ENCODE measurements at places on chromosomes 11 and 22. TPM values are rescaled to one million over a fixed set of nuclear protein-coding genes. Genes with fewer than 3 reads are reported as not detected.

APOL3 gene
- 29.0 TPM for total RNA-seq

OR51E2 gene
- not detected for total RNA-seq

MPPED2 gene
- not detected for total RNA-seq

KRTAP5-10 gene
- not detected for total RNA-seq

CAPN5 gene
- 17.3 TPM for total RNA-seq

APOBEC3G gene
- 10.4 TPM for total RNA-seq

APLP2 gene
- total RNA-seq: 323 TPM

TMEM121B gene
- total RNA-seq: 0.20 TPM

SLC16A8 gene
- total RNA-seq: not detected

PHLDA2 gene
- total RNA-seq: 13.3 TPM

CTNND1 gene
- total RNA-seq: 81.6 TPM

GNAZ gene
- 3.1 TPM for total RNA-seq

HPX gene
- 0.98 TPM for total RNA-seq

APOA4 gene
- not detected for total RNA-seq

TRIM22 gene
- total RNA-seq: 49.7 TPM

TECTA gene
- total RNA-seq: 0.73 TPM

LRRC74B gene
- total RNA-seq: not detected

GTSE1 gene
- 8.8 TPM for total RNA-seq

CD248 gene
- total RNA-seq: 135 TPM

OR52I1 gene
- not detected for total RNA-seq

TMEM41B gene
- total RNA-seq: 37.1 TPM

UPK3A gene
- total RNA-seq: not detected

MRPL16 gene
- 40.9 TPM for total RNA-seq

GGTLC2 gene
- total RNA-seq: not detected

FAT3 gene
- total RNA-seq: 0.20 TPM

CNTF gene
- total RNA-seq: 2.9 TPM

TRMT112 gene
- 175 TPM for total RNA-seq

CSF2RB gene
- not detected for total RNA-seq

XKR3 gene
- total RNA-seq: not detected

RGL4 gene
- not detected for total RNA-seq

OR51Q1 gene
- not detected for total RNA-seq

GLYAT gene
- total RNA-seq: not detected

ADORA2A gene
- total RNA-seq: 4.1 TPM

DGCR6 gene
- 0.59 TPM for total RNA-seq

SART1 gene
- total RNA-seq: 34.2 TPM

DMC1 gene
- 12.1 TPM for total RNA-seq

POTEH gene
- not detected for total RNA-seq

TMPRSS6 gene
- not detected for total RNA-seq

CRYAB gene
- total RNA-seq: 6.5 TPM

CRACR2B gene
- total RNA-seq: 0.37 TPM

TYR gene
- total RNA-seq: not detected

PNPLA5 gene
- not detected for total RNA-seq

NLRP6 gene
- total RNA-seq: under 0.01 TPM

APOL4 gene
- 1.8 TPM for total RNA-seq

HSCB gene
- total RNA-seq: 16.5 TPM

SCARF2 gene
- total RNA-seq: 8.0 TPM

CHST1 gene
- total RNA-seq: 3.3 TPM

TESMIN gene
- not detected for total RNA-seq

IGLL1 gene
- total RNA-seq: not detected

ELFN2 gene
- total RNA-seq: 0.59 TPM

CCDC116 gene
- total RNA-seq: under 0.01 TPM

RBFOX2 gene
- 156 TPM for total RNA-seq

ALDH3B1 gene
- total RNA-seq: 33.1 TPM

PATE4 gene
- not detected for total RNA-seq

APOBEC3B gene
- total RNA-seq: 3.9 TPM

All from subcutaneous preadipocyte (primary cell).